T-helper 1 cell treated with Interleukin-12 subunit alpha and Interleukin-12 subunit beta and Interleukin-4 antibody, amounts not matched to agents 30 ng/mL and 1 ng/mL, for 36 hours (primary cell): ENCODE measurements at places on chromosomes 2 and 18. TPM values are rescaled to one million over a fixed set of nuclear protein-coding genes. Genes with fewer than 3 reads are reported as not detected.

UPP2 gene
- 0.07 TPM in 1 of 2 replicates, not detected in the other for total RNA-seq

NOSTRIN gene
- total RNA-seq, result not detected in 2 replicates

STAT4 gene
- 89.9 and 95.0 TPM in 2 replicates for total RNA-seq

IL1B gene
- total RNA-seq, result not detected in 2 replicates

C2orf92 gene
- total RNA-seq, result 12.4 and 15.6 TPM in 2 replicates

DPP10 gene
- not detected in 2 replicates for total RNA-seq

NDUFAF7 gene
- total RNA-seq, result 21.7 and 22.6 TPM in 2 replicates

GGCX gene
- total RNA-seq, result 23.9 and 26.4 TPM in 2 replicates

PKDCC gene
- not detected in 2 replicates for total RNA-seq

SLC9A4 gene
- total RNA-seq, result 0.15 and 0.20 TPM in 2 replicates

MATN3 gene
- total RNA-seq, result not detected in 2 replicates

HRH4 gene
- total RNA-seq, result 0.17 and 0.20 TPM in 2 replicates

COL5A2 gene
- total RNA-seq, result 0.41 and 0.49 TPM in 2 replicates

AMER3 gene
- total RNA-seq, result not detected in 2 replicates

SAG gene
- total RNA-seq, result not detected in 2 replicates

ACP1 gene
- total RNA-seq, result 85.5 and 94.8 TPM in 2 replicates

PSTPIP2 gene
- total RNA-seq, result 13.8 and 14.2 TPM in 2 replicates

RUFY4 gene
- 3.2 and 3.3 TPM in 2 replicates for total RNA-seq

SMCHD1 gene
- 146 and 163 TPM in 2 replicates for total RNA-seq
